ENCODE measurements at places on chromosomes 5 and 9.

DNA sequence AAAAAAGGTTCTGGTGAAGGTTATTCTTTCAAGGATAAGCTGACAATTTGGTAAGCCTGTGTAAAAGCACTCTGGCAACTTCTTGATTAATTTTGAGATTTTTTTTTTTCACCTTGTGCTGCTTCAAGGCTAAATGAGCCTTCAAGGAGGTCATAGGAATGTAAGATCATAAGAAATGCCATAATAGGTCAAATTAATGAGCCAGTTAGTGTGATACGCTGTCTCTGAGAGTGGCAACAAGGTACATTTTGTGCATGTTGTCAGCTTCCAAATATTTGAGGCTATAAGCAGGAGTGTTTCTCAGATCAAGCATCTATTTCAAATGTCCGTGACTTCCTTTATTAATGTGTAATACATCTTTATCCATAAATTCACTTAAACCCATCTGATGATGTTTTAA, 72.3 kb upstream of the CDH6 start:
- no peak for DNase-seq

- DNase-seq = no peak
Observed at GRCh38 chr9:133694686-133695085, 43.5 kb downstream of the SARDH start.

DNA sequence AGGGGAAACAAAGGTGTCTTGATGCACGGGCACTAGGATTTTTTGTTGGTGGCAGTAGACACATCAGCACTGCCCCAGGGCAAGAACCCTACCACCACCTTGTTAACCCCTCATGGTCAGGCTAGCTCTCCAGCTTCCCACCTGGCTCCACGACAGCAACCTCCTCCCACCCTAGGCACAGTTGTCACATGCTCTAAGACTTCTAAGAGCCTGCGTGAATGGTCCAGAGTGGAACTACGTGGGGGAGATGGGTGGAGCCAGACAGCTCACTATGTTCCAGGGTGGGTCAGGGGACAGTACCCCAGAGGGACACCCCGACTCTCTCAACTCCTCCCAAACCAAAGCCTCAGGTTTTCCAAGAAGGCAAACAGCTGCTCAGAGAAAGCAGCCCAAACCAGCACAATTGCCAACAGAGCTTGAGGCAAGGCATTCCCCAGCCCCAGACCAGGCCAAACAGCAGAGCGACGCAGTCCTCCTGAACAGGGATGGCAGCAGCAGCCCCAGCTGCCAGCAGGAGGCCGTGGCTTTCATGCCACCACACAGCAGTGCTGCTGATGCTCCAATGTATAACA, 78.0 kb downstream of the NRG2 start:
- no peak for DNase-seq

GRCh38 chr5:128052780-128053179, 30.8 kb upstream of the SLC12A2 start:
- no peak for DNase-seq

DNA sequence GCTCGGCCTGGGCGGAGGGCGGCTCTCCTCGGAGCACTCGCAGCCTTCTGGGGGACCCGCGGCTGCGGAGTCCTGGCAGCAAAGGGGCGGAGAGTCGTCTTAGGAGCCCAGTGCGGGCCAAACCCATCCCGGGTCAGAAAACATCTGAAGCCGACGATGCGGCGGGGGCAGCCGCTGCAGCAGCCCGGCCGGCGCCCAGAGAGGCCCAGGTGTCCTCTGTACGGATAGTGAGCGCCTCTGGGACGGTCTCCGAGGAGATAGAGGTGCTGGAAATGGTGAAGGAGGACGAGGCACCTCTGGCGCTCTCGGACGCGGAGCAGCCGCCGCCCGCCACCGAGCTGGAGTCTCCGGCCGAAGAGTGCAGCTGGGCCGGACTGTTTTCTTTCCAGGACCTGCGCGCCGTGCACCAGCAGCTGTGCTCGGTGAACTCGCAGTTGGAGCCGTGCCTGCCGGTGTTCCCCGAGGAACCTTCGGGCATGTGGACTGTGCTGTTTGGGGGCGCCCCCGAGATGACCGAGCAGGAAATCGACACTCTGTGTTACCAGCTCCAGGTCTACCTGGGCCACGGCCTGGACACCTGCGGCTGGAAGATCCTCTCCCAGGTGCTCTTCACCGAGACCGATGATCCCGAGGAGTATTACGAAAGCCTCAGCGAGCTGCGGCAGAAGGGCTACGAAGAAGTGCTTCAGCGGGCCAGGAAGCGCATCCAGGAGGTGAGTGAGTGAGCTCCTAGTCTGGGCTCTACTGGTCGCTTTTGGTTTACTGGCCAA, 1.2 kb downstream of the JMY start:
- no peak for DNase-seq

- no peak for DNase-seq
Observed at GRCh38 chr5:15037247-15037908, 165.8 kb upstream of the ANKH start.

DNA sequence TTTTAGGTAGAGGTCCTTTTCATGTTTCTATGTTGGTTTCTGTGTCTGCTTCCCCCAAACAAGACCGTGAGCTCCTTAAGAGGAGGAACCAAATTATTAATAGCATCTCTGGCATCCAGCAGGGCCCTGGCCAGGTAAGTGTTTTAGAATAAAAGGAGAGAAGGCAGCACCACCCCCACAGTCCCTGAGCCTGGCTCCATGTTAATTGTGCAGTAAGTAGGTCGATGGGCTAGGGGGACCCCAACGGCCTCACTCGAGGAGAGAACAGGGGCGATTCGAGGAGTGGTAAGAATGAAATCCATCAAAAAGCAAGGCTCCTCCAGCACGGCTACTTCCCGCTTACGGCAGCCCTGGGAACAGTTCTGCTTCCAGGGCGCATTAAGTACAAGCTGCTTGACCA, 67.0 kb downstream of the GABBR2 start:
- DNase-seq = no peak

DNA sequence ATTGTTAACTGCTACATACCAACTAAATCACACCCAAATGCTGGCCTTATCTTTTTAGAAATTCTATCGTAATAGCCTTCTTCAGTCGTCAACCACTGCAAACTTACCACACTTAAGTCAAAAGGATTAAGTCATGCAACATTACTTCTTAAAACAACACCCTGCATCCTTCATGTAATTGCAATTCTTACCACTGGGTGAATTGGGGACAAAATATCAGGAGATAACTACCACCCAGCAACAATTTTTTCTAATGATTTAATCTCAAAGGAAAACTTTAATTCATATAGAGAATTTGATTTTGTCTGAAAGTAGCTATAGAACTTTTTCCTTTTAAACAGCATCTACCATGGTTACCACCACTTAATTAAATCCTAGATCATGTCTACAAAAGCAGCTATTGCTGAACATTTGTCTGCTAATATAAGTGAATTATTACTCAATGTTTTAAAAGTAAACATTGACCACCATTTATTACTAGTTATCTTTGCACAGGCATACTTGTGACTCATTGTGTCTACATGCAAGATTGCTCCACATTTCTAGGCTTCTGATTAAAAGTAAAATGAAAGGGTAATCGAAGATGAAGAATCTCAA, 10.5 kb downstream of the MLLT3 start:
- no peak for DNase-seq

DNA sequence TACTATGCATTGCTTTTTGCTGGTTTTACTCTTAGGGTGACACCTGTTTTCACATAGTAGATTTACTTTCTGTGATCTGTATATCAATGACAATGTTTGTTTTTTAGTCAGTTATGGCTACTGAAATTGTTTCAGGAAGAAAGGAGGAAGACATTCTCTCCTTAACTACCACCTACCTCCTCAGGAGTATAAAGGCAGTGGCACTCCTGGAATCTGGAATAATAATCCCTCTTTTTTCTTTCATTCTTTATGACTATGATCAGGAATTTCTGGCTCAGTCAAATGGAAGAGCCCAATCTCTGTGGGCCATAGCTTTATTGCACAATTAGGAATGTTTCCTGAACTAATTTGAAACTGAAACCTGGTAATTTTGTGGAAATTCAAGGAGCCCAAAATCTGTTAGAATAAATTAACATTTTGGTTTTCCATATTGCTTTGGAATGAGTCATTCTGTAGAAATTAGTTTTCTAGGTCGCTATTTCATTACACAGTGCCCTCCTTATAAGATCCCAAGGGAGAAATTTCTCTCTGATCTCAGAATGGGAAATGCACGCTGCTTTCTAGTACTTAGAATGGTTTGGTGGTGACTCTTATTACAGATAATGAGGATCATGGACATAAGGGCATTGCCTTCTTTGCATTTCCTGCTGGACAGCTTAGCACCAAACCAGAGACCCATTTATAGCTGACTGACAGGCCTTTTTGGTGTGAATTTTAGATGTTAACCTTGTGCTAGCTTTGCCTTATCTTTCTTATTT, 95.3 kb upstream of the VLDLR start:
- DNase-seq = no peak
